Activated T-cell treated with anti-CD3 and anti-CD28 coated beads, Interleukin-2, amount 50 U/mL, for 72 hours (primary cell): ENCODE measurements at places on chromosomes 12 and 14. TPM values are rescaled to one million over a fixed set of nuclear protein-coding genes. Genes with fewer than 3 reads are reported as not detected.
A peak's percentile ranks its signal among the peaks of the same experiment; 100 is the strongest.

DNA sequence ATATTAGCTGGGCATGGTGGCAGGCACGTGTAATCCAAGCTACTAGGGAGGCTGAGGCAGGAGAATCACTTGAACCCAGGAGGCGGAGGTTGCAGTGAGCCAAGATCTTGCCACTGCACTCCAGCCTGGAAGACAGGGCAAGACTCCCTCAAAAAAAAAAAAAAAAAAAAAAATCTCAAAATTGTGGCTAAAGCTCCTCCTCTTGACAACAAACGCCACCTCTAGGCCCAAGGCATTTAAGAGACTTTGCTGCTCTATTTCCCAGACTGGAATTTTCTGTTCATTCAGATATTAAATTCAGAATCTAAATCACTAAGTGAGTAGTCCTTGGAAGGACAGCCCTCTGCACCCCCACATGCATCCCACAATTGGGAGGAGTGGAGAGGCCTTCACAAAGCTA, 1.4 kb downstream of the ZFYVE1 start:
- no peak for DNase-seq
- H3K4me1 ChIP-seq, result peaks cover 47% of the 10 kb centered on the region
- H3K27me3 ChIP-seq, result no peaks in the 10 kb centered on the region
- peaks cover 7% of the 10 kb centered on the region for H3K36me3 ChIP-seq
- no peak overlapping the region for H3K27ac ChIP-seq

DNA sequence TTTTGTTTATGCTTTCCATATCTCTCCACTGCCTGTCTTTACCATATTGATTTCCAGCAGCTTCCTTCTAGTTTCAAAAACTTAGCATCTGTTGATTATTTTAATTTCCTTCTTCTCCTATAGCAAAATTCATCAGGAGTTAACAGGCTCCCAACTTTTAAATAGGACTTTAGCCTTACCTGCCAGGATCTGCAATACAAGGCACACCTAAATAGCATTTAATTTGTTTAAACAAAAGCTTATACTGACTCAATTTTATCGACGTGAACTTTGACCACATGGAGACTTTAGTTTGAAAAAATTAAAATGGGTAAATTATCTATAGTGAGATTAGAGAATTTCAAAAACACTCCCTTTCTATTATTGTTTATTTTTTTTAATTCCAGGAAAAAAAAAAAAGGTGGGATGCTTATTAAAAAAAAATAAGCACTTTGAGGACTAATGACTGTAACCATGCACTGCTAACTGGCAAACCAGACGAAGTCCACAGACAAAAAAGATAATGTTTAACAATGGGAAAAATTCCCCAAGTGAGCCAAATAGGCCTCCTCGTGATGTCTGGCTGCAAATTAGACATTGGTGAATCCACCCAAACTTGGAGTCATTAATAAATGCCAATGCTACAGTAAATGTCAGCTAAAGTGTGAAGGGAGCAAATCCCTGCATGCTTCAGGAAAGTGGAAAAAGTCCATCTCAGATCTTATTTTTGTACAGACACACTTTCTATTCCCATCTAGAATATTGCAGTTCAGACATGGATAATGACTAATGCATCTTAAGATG, 40.7 kb downstream of the RMST start:
- H3K4me3 ChIP-seq, result no peak overlapping the region
- no peaks in the 10 kb centered on the region for H3K4me1 ChIP-seq
- H3K27ac ChIP-seq, result no peak overlapping the region
- H3K36me3 ChIP-seq, result no peaks in the 10 kb centered on the region

GRCh38 chr12:75965661-75966060, 65.9 kb downstream of the PHLDA1 start:
- no peak for DNase-seq
- H3K4me3 ChIP-seq, result no peak overlapping the region
- H3K27me3 ChIP-seq, result peaks cover 7% of the 10 kb centered on the region
- H3K27ac ChIP-seq, result peak overlapping the region; percentile 70
- H3K36me3 ChIP-seq, result peaks cover 5% of the 10 kb centered on the region

DNA sequence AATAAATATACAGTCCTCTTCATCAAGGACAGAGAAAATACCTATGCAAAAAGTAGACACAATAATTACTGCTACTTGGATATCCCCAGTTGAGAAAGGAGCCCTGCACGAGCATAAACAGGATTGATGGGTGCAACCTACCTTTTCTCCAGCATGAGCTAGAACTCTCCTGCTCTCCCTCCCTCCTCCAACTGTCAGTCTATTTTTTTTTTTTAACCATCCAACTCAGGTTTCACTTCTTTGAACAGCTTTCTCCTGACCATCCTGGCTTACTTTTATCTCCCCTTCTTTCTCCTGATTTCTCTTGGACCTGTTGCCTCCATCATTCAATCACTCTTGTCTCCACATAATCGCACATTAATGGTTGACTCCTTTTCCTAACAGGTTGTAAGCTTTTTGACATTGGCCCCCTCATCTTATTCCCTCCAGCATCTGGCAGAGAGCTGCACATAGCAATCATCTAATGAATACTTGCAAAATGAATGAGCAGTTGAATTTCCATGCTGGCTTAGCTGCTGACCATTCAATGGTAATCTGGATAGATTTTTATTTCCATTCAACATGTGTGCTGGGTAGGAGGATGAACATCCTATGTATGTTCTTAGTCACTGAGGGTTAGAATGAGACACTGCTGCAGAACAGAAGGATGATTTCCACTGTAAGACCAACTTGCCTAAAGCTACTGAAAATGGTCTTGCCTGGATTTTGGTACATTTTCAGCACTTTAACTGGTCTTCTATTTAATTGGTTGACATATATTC, 24.4 kb downstream of the MYBPC1 start:
- peaks cover 24% of the 10 kb centered on the region for H3K4me1 ChIP-seq
- no peaks in the 10 kb centered on the region for H3K36me3 ChIP-seq
- H3K27me3 ChIP-seq, result peaks cover 9% of the 10 kb centered on the region
- H3K4me3 ChIP-seq, result no peak overlapping the region
- H3K27ac ChIP-seq, result no peak overlapping the region

GRCh38 chr14:92579244-92579936, 65.8 kb downstream of the RIN3 start:
- H3K4me3 ChIP-seq, result no peak overlapping the region
- DNase-seq, result no peak
- H3K4me1 ChIP-seq, result peaks cover 87% of the 10 kb centered on the region
- no peaks in the 10 kb centered on the region for H3K27me3 ChIP-seq
- peaks cover 16% of the 10 kb centered on the region for H3K36me3 ChIP-seq

- H3K4me1 ChIP-seq, result peaks cover 16% of the 10 kb centered on the region
- no peak overlapping the region for H3K4me3 ChIP-seq
- DNase-seq, result no peak
- H3K36me3 ChIP-seq, result no peaks in the 10 kb centered on the region
Measured at GRCh38 chr12:116635487-116635886, 76.3 kb downstream of the MAP1LC3B2 start.

- no peaks in the 10 kb centered on the region for H3K36me3 ChIP-seq
- peak overlapping the region; percentile 22 for H3K4me3 ChIP-seq
- H3K27ac ChIP-seq, result no peak overlapping the region
- peaks cover 26% of the 10 kb centered on the region for H3K27me3 ChIP-seq
Measured at GRCh38 chr12:29563636-29564035, 66.2 kb upstream of the OVCH1 start.

DNA sequence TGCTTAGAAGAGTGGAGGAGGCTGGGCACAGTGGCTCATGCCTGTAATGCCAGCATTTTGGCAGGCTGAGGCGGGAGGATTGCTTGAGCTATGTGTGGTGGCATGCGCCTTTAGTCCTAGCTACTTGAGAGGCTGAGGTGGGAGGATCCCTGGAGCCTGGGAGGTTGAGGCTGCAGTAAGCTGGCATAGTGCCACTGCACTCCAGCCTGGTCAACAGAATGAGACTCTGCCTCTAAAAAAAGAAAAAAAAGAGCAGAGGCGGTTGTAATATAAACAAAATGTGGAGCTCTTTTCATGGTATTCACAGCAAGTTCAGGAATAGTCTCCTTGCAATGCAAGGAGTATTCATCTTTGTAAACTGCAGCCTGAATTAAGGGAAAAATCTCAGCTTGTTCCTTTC, 27.2 kb downstream of the ARID2 start:
- H3K27me3 ChIP-seq, result no peaks in the 10 kb centered on the region
- no peak overlapping the region for H3K4me3 ChIP-seq
- no peak for DNase-seq
- no peaks in the 10 kb centered on the region for H3K36me3 ChIP-seq
- no peak overlapping the region for H3K27ac ChIP-seq

- no peaks in the 10 kb centered on the region for H3K36me3 ChIP-seq
- H3K4me3 ChIP-seq, result no peak overlapping the region
- peaks cover 4% of the 10 kb centered on the region for H3K4me1 ChIP-seq
- peak overlapping the region; percentile 44 for H3K27ac ChIP-seq
- no peaks in the 10 kb centered on the region for H3K27me3 ChIP-seq
Measured at GRCh38 chr12:51210690-51211395, 7.0 kb downstream of the POU6F1 start.

DNA sequence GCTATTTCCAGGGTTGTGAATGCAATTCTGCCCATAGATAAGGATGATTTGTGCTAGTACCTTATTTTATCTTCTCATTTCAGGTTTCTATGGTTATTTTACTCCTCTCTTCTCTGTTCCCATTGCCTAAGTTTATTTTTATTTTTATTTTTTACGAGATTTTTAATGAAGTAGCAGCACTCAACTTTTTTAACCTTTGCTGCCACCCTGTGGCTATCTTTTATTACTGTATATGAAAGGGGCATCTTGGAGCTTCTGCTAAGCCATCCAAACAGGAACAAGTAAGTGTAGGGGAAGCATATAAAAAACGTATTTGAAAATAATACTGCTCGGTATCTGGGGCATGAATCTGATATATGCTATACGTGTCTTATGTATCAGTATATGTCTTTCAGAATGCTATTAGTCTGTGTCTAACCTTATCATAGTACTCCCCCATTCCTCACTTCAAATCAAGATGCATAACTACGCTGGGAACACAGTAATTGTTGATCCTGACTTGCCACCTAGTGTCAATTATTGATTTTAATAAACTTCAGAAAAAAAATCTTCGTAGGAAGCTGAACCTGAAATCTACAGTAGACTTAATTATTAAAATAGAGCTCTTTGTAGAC, 60.3 kb downstream of the KLRG1 start:
- H3K36me3 ChIP-seq, result no peaks in the 10 kb centered on the region
- peak overlapping the region; percentile 66 for H3K27ac ChIP-seq
- peaks cover 5% of the 10 kb centered on the region for H3K4me1 ChIP-seq
- DNase-seq, result peak; percentile 44
- H3K4me3 ChIP-seq, result no peak overlapping the region

GRCh38 chr12:72679147-72679757, 407.1 kb downstream of the TRHDE start:
- no peak for DNase-seq
- no peaks in the 10 kb centered on the region for H3K4me1 ChIP-seq
- H3K36me3 ChIP-seq, result no peaks in the 10 kb centered on the region

GRCh38 chr12:62808166-62808879, 126.6 kb downstream of the PPM1H start:
- peak; percentile 30 for DNase-seq
- no peak overlapping the region for H3K27ac ChIP-seq
- peaks cover 26% of the 10 kb centered on the region for H3K4me1 ChIP-seq
- H3K27me3 ChIP-seq, result peaks cover 23% of the 10 kb centered on the region
- no peak overlapping the region for H3K4me3 ChIP-seq

DNA sequence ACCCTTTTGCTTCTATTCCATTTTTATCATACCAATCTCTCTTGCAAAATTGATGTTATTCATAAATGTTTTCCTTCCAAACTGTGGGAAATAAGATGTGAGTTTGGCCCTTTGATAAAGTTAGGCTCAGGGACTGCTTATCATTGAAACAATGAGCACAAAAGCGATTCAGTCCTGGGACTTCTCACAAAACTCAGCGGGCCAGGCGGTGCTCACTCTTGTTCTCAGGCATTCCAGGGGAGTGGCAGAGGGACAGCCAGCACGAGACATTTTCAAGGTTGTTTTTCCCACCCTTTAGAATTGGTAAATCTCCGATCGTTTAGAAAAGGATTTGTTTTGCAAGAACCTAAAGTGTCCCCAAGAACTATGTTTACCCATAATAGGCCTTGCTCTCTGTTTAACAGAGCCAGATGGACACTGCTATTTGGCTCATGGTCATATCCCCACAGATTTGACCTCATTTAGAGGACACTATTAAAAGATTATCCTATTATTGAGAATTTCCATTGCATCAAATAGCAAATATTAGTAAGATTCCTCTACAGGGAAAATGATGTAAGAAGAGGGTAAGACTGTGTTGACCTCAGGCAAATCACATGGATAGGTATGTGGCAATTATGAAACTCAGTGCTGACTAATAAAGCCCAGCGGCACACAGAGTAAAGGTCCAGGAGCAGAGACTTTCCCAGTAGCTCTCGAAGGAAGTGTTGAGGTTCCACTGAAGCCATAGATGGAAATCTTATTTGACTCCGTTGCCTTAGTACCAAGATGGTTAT, 102.7 kb upstream of the USP44 start:
- H3K4me3 ChIP-seq, result no peak overlapping the region
- H3K27ac ChIP-seq, result no peak overlapping the region
- no peaks in the 10 kb centered on the region for H3K27me3 ChIP-seq
- H3K36me3 ChIP-seq, result peaks cover 2% of the 10 kb centered on the region

DNA sequence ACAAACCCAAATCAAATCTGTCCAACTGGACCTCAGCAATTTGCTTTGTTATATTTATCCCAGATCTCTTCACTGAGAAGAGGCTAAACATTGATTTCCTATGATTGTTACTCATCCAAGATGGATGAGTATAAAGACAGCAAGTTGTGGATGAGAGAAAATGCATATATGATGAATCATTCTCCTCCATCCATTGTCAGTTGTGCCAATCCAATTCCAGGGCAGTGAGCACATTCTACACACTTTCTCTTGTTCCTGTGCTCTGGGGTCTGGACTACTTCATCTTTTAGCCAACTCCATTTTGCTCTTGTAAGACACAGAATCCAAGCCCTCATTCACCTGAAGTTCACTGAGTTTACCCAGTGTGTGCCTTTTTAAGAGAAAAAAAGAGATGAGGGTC, 105.7 kb downstream of the GCH1 start:
- DNase-seq, result no peak
- H3K27ac ChIP-seq, result no peak overlapping the region
- H3K27me3 ChIP-seq, result peaks cover 24% of the 10 kb centered on the region

DNA sequence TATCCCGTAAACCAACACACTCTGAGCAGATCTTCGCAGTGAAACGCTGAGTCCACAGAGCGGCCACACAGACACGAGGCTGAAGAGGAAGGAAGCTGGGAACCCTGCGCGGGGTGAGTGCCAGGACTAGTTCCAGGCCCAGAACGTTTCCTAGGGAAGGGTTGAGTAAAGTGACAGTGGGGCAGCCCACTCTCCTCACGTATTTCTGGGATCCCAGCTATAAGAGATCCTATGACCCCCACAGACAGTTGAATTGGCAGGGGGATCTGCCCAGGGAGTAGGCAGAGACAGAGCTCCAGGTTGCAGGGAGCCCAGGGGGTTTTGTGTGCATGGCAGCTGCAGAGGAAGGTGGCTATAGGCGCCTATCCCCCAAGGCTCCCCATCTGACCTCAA, 51.1 kb downstream of the GTF2A1 start:
- DNase-seq, result peak; percentile 16
- H3K4me1 ChIP-seq, result peaks cover 22% of the 10 kb centered on the region
- H3K4me3 ChIP-seq, result peak overlapping the region; percentile 86
- peak overlapping the region; percentile 79 for H3K27ac ChIP-seq
- H3K36me3 ChIP-seq, result no peaks in the 10 kb centered on the region

MED13L gene
- total RNA-seq, result 72.8 TPM

RNFT2 gene
- 10.4 TPM for total RNA-seq

KRT79 gene
- total RNA-seq, result 0.26 TPM

CACNA2D4 gene
- 7.2 TPM for total RNA-seq

TRHDE gene
- total RNA-seq, result not detected

HOXC10 gene
- total RNA-seq, result not detected
